ENCODE measurements at places on chromosomes 16 and 17. TPM values are rescaled to one million over a fixed set of nuclear protein-coding genes. Genes with fewer than 3 reads are reported as not detected.

GRCh38 chr16:78945336-78945735 is 655.2 kb downstream of the MAF start:
- no peak for DNase-seq

DNA sequence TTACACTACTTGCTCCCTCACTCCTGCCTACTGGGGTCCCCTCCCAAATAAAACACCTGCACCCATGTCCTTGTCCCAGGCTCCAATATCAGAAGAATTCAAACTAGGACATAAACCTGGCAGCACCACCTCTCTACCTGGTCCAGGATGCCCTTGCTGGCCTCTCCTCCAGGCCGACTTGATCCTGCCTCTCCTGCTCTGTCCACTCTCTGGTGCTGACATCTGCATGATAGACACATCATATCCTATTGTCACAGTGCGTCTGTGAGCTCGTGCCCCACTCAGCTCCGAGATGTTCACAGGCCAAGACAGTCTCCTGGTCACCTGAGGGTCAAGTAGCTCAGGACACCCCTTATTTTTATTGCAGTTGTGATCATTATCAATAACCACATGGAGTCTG is 31.5 kb upstream of the GRIN2A start:
- DNase-seq = no peak

- no peak for DNase-seq
Observed at GRCh38 chr17:76869496-76870376, 1.5 kb downstream of the MGAT5B start.

The KLHL10 gene
- total RNA-seq = 0.36 TPM

DNA sequence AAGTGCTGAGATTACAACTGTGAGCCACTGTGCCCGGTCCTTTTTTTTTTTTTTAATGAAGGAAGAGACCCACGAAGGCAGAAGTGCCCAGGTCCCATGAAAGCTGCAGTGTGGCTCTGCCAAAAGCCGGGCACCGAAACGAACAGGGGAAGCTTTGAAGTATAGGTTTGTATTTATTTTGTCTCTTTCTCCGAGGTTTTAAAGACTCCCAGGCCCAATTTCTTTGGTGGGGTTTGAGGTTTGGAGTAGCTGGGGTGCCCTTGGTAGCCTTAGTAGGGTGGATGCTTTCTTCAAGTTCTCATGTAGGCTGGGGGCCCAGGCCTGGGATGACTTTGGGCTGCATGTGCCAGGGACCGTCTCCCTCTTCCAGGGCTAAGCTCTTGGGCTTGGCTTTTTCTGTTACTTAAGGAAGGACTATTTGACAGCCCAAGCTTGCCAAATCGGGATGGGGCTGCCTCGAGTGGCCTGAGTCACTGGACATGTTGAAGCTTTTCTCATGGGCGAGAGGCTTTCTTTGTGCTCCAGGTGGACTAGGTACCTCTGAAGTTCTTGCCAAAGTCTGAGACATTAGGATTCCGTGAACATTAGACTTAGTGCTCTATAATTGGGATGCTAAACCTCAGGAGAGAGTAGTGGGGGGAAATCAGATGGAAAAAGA is 66.3 kb downstream of the WIPI1 start:
- no peak for DNase-seq

The CACNG1 gene
- not detected for total RNA-seq

Data from aorta (tissue), 5 donors.